ENCODE measurements at places on chromosomes 5 and 9.
A peak's percentile ranks its signal among the peaks of the same experiment; 100 is the strongest.

GRCh38 chr5:164893071-164893470, 1387.7 kb downstream of the MAT2B start:
- no peak for ATAC-seq

GRCh38 chr5:79235261-79235633, 684 bp upstream of the JMY start:
- ATAC-seq: peak; percentile 47

DNA sequence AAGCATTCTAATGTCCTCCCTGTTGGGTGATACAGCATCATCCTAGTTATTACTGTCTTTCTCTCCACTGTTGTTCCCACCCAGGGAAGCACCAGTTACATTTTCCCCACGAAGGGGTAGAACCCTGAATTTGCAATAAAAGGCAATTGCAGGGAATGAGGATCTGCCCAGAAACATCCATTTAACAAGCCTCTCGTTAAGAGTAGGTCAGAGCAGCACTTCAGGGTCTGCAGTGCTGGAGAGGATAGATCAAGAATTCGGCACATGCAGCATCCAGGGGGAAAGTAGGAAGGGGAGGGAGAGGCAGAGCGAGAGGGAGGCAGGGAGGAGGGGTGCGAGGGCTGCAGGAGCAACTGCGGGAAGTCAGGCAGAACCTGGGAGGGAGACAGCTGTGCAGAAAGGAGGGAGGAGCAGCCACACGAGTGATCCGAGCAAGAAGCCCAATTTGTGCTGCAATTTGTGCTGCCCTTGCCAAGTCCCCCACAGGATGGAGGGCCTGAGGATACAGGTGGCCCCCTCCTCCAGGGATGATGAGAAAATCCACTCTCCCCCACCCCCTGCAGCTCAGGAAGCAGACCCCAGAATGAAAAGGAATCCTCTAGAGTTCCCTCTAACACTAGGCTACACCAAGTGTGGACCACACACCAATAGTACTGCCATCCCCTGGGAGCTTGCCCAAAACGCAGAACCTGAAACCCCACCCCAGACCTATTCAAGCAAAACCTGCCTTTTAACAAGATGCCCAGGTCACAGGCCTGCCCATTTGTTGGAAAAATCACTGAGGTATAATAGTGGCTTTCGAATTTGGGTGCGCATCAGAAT, 62.2 kb downstream of the EPB41L4B start:
- no peak for ATAC-seq

DNA sequence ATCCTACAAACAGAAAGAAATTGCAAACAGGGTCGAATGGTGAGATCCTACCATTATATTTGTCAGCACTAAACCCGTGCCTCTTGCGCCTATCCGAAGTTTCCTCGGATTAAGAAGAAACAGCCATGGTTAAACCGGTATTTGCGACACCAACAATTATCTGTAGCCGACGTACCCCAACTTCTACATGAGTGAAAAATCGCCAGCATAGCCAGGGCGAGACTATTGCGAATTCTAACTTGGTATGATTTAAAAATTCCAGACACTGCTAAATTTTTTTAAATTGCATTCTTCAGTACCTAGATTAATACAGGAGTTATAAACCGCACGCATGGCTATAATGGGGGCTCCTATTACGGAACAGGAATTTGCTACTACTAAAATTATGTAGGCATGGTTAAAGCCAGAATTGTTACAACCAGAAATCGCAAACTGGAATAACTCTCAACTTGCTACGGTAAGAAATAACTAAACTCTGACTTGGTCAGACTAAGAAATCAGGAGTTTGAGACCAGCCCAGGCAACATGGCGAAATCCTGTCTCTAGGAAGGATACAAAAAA, 25.3 kb upstream of the ANXA2R start:
- ATAC-seq: no peak

DNA sequence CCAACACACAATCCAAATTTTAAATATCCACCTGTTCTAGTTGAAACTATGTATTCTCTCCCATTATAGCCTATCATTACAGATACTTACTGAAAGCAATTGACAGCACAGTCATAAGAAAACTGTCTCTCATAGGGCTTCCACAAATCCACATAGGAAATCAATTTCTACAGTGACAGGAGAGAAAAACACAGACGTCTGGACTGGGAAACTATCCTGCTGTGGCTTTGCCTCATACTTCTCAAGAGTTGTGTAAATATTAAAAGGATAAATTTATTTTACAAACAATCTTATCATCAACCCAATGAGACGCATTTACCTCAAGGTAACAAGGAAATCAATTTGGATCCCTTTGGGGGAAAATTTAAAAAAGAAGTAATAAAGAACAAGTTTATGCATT, 517.5 kb downstream of the EFNA5 start:
- ATAC-seq: no peak
